Mucosa of gallbladder (tissue), 1 donor: ENCODE measurements at places on chromosomes 16 and 17. TPM values are rescaled to one million over a fixed set of nuclear protein-coding genes. Genes with fewer than 3 reads are reported as not detected.

Gene CACNG5
- total RNA-seq, result not detected

Gene DNAI2
- total RNA-seq, result 0.32 TPM

Gene FTO
- 79.2 TPM for total RNA-seq

DNA sequence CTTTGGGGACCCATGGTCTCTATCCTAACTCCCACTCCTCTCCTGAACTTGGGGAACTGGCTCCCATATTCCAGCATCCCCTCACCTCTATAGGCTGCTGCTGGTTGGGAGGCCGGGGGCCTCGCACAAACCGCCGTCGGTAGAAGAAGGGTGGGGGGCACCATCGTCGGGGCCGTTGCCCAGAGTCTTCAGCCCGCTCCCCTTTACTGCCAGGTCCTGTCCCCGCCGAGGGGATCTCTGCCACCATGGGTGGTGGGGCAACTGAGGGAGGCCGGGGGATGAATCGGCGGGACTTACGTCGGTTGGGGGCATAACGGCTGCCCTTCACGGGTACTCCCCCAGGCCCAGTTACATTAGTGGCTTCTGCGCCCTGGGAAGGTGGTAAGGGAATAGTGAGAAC lies 4.3 kb downstream of the YBX2 start:
- no peak for DNase-seq

GRCh38 chr17:43928609-43929008 lies 13.7 kb downstream of the PPY start:
- no peak for DNase-seq

- no peak for DNase-seq
Observed at GRCh38 chr17:14775731-14776492, 475.0 kb downstream of the HS3ST3B1 start.

GRCh38 chr16:8990445-8990844 lies 26.7 kb upstream of the USP7 start:
- no peak for DNase-seq

DNA sequence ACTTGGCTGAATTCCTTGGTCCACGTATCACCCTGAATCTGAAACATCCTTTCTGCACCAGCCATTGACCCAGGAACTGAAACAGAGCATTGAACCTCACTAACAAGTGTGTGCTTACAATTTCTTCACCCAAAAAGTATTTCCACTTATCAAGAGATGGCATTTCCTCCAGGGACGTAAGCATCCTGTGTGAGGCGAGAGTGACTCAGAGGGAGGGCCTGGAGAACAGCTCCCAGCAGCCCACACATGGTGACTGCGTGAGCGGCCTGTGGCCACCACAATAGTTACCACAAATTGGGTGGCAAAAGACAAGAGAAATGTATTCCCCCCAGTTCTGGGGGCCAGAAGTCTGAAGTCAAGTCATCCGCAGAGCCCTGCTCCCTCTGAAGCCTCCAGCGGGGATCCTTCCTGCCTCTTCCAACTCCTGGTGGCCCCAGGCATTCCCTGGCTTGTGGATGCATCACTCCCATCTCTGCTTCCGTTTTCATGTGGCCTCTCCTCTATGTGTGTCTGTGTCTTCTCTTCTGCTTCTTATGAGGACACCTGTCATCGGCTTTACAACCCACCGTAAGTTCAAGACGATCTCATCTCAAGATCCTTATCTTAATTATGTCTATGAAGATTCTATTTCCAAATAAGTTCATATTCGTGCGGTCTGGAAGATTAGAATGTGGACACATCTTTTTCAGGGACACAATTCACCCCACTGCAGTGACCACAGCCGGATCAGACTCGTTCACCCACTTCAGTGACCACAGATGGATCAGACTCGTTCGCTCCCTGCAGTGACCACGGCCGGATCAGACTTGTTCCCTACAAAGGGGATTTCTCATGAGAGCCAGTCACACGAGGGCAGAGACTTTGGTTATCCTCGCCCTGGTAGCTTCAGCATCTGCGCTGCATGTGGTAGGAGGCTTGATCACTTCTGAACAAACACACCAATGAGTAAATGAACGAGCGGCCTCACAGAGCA lies 122.6 kb upstream of the FOXF1 start:
- no peak for DNase-seq

DNA sequence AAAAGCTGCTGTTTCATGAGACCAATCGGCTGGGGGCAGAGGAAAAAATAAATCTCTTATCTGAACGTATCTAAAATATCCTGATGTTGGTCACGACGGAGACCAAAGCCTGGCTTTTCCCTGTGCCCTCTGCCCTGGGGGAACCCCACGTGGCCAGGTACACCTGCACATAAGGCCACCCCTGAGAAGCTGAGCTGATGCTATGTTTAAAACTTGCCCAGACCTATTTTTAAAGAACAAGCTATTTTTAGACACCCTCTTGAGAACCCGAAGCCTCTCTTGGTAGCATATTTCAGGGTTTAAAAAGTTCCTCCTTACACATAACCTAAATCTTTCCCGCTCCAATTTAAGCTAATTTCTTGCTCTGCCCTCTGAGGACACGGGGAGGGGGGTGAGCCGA lies 210.4 kb downstream of the GSG1L start:
- no peak for DNase-seq

GRCh38 chr17:5139458-5139732 lies 23.6 kb downstream of the USP6 start:
- no peak for DNase-seq
